ENCODE measurements at places on chromosomes 6 and 20.

DNA sequence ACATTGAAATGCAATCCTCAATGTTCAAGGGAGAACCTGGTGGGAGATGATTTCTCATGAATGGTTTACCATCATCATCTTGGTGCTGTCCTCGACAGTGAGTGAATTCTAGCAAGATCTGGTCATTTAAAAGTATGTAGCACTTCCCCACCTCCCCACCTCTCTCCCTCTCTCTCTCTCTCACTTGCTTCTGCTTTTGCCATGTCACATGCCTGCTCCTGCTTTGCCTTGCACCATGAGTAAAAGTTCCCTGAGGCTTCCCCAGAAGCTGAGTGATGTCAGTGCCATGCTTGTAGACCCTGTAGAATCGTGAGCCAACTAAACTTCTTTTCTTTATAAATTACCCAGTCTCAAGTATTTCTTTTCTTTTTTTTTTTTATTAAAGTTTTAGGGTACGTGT lies 60.5 kb downstream of the DST start:
- no peak for DNase-seq

GRCh38 chr6:43883847-43884651 lies 114.0 kb downstream of the VEGFA start:
- DNase-seq, result no peak

DNA sequence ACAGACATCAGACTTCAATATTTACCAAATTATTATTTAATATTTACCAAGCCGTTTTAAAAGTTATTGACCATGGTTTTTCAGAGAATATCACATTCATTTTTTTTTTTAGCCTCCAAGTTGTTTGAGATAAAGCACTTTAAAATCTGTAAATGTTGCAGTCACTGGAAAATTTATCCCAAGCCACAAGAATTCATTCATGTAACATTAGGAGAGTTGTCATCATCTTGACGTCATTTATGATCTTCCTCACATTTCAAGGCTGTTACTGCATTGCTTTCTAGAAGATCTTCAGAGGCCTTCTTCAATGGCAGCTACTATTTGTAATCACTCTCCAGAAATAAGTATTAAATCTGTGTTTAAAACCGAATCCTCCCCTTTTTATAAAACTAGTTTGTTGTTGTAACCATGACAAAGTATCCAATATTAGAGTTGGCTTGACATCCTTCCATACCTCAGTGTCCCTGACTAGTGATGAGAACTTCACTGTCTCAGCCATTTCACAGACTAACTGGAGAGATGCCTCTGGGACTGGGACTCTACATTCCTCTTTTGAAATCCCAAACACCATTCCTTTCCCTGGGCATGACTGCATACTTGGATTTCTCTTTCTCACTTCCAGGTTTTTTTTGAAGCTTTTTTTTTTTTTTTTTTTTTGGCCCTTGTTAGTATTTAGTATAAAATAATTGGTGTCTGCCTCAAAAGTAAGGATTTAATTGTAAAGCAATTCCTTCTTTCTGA lies 100.1 kb downstream of the ZFAND3 start:
- DNase-seq, result no peak

DNA sequence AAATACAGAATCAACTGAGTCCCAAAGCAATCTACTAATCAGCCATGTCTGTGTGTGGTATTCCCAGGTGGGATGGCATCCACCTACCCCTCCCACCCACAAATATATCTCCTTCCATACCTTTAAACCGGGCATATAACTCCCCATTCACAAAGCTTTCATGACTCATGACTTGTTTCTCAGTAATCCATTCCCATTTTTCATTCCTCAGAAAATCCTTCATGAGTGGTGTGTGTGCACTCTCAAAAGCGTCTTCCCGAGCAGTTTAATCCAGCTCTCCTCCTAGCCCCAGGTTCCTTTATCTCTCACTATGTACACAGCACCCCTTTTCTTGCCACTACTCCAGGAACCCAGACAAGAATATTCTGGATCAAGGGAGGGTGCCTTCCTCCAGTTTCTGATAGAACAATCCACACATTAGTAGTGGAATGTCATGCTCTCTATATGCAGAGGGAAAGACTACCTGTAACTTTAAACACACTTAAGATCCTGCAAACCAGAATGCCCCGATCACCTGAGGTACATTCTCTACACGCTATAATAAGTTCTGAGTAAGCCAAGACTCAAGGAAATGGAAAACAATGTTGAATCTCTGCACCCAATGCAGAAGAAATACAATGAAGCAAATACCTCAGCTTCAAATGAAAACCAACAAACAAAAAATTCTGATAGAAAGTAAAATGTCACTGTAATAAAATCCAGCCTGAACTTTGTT lies 55.7 kb upstream of the IPCEF1 start:
- DNase-seq, result no peak

DNA sequence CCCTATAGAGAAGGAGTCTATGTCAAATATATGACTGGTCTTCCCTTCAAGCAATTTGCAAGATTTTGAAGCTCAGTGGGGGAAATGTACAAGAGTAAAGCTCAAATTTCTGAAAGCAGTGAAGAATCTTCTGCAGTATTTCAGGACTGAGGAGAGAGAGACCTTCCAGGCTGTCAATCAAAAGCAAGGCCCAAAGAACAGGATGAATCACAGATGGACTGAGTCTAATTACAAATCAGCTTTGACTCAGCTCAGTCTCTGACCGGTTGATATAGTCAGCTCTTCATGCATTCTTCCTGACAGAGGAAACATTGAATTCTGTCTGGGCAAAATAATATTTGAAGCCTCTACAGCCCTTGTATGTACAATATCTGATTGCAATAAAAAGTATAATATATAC lies 7.7 kb upstream of the HTR1B start:
- no peak for DNase-seq

- no peak for DNase-seq
Measured at GRCh38 chr6:122098201-122098678, 301.2 kb upstream of the HSF2 start.

GRCh38 chr20:47330933-47331708 lies 25.4 kb downstream of the ZMYND8 start:
- no peak for DNase-seq

GRCh38 chr6:71373943-71374342 lies 85.3 kb downstream of the OGFRL1 start:
- no peak for DNase-seq

DNA sequence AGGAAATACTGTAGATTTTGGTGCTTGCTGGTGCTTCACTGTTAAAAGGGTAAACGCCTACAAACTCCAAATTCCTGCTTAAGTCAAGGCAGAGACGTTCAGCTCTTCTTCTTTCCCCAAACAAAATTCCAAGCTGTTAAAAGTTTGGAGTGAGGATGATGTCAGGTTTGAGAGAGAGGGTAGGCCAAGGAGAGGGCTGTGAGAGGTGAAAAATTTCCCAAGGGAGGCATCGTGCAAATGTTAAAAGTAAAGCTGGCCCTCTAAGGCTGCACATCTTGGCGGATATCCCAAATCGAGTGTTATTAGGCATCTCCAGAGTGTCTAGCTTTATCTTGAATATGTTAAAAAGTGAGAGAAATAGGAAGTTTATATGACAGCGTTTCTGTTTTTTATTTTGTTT lies 651.8 kb downstream of the QKI start:
- no peak for DNase-seq

GRCh38 chr6:53547166-53547810 lies 2.4 kb upstream of the GCLC start:
- no peak for DNase-seq

DNA sequence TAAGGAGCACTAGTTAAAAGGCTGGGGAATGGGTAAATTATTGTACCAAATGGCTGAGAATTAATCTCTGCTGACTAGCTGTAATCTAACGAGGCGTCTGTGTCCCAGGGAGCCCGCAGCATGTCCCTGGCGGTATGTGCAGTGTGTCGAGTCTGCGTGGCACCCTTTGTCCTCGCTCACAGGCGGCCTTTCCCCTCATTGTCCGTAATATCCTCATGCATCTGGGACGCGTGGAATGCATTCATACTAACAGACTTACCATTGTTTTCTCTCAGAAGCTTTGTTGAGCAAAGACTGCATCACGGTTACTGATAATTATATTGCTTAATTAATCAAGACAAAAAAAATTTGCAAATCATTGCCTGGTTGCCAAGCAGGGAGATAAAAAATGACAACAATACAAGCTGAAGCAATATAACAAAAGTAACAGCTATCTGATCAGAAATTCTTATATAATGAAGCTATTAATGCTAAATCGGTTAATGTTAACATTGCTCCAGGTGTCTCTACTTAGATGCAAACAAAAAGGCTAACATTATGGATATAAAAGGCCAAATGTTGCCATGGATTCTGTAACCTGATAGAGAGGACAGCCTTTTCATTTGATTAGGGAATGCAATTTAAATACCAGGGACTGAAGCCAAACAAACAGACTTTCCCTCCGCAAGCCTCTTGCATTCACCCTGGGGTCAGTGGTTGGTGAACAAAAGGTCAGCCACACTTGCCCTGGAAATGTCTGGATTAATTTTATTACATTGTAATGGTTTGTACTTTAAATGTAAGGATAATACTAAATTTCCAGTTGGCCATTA lies 124.8 kb downstream of the INSM1 start:
- no peak for DNase-seq

DNA sequence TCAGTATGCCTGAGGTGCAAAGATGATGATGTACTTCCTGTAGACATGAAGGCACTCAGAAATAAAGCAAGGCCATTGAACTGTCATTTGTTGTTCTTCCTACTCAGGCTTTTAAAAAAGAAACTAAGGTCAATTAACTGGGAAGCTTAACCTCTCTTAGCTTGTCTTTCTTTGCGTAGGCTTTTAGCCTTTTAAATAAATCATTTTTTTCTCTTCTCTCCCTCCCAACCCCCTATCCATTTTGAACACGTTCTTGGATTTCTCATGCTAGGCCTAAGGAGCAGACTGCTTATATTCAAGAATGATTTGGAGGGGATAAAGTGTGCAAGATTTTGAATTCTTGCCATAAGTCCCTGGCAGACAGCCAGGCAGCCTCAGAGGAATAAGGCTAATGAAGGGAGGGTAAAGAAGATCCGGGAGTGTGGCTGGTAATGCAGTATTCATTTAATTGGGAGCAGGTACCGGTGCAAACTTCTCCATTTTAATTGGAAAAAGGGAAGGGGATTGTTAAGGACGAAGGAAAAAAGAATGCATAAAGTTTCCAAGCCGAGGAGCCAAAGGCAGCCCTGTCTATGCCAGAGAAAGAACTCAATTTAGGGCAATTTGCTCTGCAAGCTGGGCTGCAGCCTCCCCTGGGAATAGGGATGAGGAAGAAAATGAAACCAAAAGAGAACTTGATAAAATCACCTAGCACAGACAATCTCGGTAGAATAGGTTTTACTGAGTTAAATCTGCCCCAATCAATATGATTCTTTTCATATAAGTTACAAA lies 343.8 kb upstream of the MMS22L start:
- DNase-seq, result peak; percentile 12

GRCh38 chr6:109660526-109661320 lies 30.3 kb downstream of the AK9 start:
- DNase-seq, result no peak

DNA sequence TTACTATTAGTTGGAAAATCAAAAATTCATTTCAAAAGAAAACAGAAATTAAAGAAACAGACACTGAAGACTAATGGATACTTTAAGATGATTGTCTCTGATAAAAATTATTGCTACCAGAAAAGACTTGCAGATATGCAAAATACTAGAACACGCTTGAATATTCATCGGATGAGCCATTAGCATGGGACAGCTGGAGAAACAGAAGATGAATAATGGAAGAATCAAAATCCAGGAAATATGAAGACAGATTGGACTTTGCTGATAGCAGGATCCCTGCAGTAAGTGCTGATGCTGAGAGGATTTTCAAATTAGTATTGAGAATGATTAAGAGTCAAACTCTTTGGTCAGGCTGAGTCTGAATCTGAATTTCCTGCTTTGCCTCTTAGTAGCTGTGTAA lies 169.4 kb downstream of the EYS start:
- DNase-seq, result no peak

DNA sequence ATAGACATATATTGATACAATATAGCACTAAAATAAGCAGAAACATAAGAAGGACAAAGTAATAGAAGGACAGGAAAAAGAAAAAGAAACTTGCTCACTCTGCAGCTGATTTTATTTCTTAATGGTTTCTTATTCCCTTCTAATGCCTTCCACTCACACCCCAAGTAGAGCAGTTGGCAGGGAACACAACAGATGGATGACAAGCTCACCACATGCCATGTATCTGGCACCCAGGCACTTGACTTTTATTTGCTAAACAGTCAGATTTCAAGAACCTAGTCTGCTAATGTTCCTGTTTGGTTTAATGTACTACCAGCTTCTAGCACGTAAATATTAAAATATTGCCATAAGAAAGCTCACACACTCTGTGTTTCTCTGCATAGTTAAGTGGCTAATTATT lies 87.1 kb downstream of the COL19A1 start:
- DNase-seq, result no peak

GRCh38 chr20:18728165-18728869 lies 85.3 kb upstream of the SCP2D1 start:
- no peak for DNase-seq

GRCh38 chr20:32527447-32528055 lies 57.6 kb downstream of the NOL4L start:
- peak; percentile 54 for DNase-seq

DNA sequence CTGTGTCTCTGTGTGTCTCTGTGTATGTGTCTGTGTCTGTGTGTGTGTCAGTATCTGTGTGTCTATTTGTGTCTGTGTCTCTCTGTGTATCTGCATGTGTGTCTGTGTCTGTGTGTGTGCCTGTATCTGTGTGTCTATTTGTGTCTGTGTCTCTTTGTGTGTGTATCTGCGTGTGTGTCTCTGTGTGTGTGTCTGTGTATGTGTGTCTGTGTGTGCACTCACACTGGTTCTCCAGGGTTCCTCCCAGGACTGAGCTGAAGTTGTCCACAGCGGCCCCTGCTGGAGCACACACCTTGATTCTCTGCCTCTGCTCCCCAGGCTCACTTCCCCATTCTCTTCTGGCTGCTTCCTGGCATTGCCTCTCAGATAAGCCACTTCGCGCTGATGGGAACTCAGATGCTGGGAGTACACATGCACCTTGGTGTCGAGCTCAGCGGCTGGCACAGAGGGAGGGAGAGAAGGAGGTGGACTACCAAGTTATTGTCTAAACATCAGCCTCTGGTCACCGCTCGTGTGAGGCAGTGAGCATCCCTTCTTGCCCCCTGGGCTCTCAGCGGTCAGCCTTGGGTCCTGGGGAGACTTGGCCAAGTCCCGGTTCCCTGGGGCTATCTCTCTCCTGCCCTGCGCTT lies 104.9 kb upstream of the NXT1 start:
- peak; percentile 62 for DNase-seq

GRCh38 chr20:6157345-6157744 lies 34.5 kb upstream of the FERMT1 start:
- no peak for DNase-seq

DNA sequence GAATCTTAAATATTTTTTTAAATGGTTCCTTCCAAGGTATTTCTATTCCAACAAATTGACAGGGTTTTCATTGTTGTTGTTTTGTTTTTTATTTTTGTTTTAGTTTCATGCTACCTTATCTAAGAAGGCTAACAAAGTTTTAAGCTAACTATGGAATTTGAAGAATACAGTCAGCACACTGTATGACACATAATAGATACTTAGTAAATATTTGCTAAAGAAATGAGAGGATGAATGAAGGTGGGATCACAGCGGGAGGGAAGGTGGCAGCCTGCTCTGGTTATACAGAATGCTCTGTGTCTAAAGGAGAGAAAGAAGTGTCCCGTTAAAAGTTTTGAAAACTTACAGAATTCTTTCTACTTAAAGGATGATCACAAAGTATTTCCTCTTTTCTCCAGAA lies 43.7 kb upstream of the DST start:
- DNase-seq, result no peak

Measured in DND-41 (cell line).